Heart left ventricle (tissue), 16 donors: ENCODE measurements at places on chromosomes 16 and 17. TPM values are rescaled to one million over a fixed set of nuclear protein-coding genes. Genes with fewer than 3 reads are reported as not detected.

GRCh38 chr16:11224894-11225676 is 30.9 kb downstream of the SOCS1 start:
- DNase-seq: no peak

DNA sequence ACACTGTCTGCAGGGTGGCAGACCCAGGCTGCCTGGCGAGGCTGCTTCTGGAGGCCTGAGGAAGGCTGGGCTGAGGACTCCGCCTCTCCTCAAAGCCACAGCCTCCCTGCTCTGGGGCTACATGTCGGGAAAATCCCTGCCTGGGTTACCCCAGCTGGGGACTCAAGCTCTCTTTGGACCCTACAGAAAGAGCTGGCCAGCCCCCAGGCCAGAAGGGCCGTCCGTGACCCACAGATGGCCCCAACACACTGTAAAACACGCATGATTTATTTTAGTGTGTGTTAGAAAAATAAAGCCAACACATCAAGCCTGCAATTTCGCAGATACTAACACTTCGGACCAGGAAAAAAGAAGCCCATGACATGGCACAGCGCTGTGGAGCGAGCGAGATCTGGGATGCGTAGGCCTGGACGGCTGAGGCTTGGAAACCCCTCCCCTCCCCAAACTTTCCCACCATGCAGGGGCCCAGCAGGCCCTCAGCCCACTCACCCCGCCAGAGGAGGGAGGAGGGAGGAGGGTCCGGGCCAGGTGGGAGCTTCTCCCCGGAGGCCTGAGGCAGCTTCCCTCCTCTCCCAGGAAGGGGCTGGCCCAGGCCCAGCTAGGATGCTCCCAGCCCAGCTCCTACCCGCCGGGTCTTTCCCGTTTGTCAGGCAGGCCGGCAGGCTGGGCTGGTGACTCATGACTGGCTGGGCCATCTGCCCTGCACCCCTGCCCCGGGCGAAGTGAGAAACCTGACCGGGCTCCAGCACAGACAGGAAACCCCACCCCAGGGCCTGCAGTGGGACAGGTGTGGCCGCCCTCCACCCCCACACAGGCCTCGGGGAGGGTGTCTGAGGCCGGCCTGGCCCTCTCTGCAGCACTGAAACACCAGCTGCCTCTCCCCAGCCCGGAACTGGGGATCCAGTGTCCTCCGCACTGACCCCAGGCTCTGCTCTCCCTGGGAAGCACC is 34.1 kb upstream of the SLC38A10 start:
- peak; percentile 75 for DNase-seq

DNA sequence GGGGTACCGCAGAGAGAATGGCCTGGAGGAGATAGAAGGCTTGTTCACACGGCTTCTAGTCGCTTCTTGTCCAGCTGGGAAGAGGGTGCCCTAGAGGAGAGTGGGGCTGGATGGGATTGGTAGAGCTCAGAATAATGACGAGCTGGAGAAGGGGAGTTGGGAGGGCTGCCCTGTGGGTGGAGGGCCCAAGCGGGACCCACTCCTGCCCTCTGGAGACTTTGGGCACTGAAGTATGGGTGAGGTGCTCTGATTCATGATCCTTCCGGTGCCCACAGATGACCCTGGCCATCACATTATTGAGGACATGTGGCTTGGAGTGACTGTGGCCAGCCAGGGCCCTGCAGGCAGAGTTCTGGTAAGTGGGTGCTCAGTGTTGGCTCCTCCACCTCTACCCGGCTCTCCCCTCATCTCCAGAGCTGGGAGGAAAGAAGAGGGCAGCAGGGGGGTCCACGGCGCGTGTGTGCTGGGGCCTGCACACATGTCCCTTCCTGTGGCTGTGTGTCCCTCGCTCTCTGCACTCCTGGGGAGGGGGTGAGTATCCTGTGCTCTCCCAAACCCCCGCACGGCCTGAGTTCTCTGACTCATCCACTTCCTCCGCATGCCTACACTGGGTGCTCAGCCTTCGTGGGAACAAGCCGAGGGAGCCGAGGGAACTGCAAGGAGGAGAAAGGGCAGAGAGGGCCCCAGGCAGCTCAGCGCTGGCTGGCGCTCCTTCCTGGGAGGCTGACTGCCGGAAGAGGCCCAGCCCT is 8.5 kb downstream of the ITGA3 start:
- DNase-seq: peak; percentile 54

DNA sequence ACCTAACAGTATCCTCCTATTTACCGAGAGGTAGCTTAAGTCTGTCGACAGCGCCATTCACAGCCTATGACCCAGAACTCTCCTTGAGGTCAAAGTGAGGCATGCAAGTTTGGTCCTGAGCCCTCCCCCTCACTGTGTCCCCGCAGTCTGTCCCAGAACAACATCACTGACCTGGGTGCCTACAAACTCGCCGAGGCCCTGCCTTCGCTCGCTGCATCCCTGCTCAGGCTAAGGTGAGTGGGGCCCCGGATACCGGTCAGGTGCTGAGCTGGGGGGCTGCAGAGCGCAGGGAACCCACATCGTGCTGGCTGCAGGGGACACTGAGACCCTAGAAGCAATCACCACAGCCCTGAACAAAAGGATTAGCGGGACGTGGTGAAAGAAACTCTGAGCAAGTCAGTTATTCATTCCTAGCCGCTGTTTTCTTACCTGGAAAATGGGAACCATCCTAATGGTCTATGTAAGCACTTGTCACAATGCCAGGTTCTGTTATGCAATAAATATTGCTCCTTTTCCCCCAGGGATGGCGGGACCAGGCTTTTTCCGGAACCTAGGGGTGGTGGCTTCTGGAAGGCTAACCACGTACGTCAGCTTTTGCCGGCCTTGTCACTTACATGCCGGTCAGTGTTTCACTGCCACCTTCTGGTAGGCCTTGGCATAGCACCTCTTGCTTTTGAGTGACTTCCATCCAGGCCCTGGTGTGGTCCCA is 23.8 kb downstream of the DEXI start:
- peak; percentile 94 for DNase-seq

The METRN gene
- 60.3 TPM for total RNA-seq

The VAT1L gene
- 18.8 TPM for total RNA-seq
